ENCODE measurements at places on chromosomes 4 and X.

- no peak for DNase-seq
Measured at GRCh38 chr4:67616478-67616877, 58.0 kb downstream of the STAP1 start.

DNA sequence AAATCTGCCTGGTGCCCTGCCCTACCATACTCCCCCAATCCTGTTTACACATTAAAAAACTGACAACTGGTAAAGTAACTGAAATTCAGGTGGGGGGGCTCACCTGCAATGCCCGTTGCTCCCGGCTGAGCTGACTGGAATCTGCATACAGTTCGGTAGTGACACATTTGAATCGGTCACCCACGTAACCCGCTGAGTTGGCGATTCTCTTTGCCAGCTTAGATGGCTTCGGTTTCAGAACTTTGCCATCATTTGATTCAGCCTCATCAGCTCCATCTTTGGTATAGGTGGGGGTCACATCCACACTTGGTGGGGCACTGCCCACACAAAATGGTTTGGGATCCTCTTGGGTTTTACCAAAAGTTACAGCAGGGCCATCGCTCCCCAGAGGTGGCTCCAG lies 25.5 kb downstream of the BCOR start:
- no peak for DNase-seq

GRCh38 chr4:2931512-2932301 lies 31.5 kb downstream of the NOP14 start:
- peak; percentile 53 for DNase-seq

GRCh38 chr4:74158466-74159142 lies 686 bp downstream of the MTHFD2L start:
- no peak for DNase-seq

- DNase-seq = no peak
Measured at GRCh38 chr4:173883821-173884220, 353.8 kb upstream of the HAND2 start.
